ENCODE measurements at places on chromosomes 3 and 15. TPM values are rescaled to one million over a fixed set of nuclear protein-coding genes. Genes with fewer than 3 reads are reported as not detected.

Gene CHRD
- total RNA-seq = under 0.01 TPM

Gene ABCC5
- total RNA-seq = 8.4 TPM

Gene CCR3
- not detected for total RNA-seq

Gene SAMD7
- total RNA-seq = not detected

Gene IL12A
- total RNA-seq = 0.90 TPM

Gene IFT80
- 36.9 TPM for total RNA-seq

Gene SPTSSB
- total RNA-seq = not detected

Gene CILP
- total RNA-seq = not detected

Gene MEGF11
- not detected for total RNA-seq

Gene RSL24D1
- total RNA-seq = 89.2 TPM

Gene SERPINI2
- total RNA-seq = not detected

Gene PLXNA1
- total RNA-seq = 13.6 TPM

Gene LINGO1
- not detected for total RNA-seq

Gene UQCRC1
- 1,365 TPM for total RNA-seq

Gene GXYLT2
- 11.4 TPM for total RNA-seq

Gene TEX55
- total RNA-seq = not detected

Gene CTNNB1
- total RNA-seq = 1,677 TPM

Gene ENTPD3
- total RNA-seq = not detected

Gene PRKCD
- 3.3 TPM for total RNA-seq

Gene IRAK2
- 8.1 TPM for total RNA-seq

Gene IL17RD
- 0.72 TPM for total RNA-seq

Gene SKOR1
- not detected for total RNA-seq

Gene LIPH
- 0.36 TPM for total RNA-seq

Gene EPHA3
- total RNA-seq = 0.18 TPM

Gene FOXL2NB
- not detected for total RNA-seq

Gene CDCP1
- total RNA-seq = 2.5 TPM

Gene FGD5
- total RNA-seq = not detected

Gene C3orf38
- 16.7 TPM for total RNA-seq

Gene CORO2B
- 9.7 TPM for total RNA-seq

Gene MRAS
- 59.3 TPM for total RNA-seq

Gene PLA1A
- not detected for total RNA-seq

Gene LTK
- 0.18 TPM for total RNA-seq

Gene CCR2
- total RNA-seq = not detected

Gene GPR149
- not detected for total RNA-seq

Gene IMPG2
- 0.18 TPM for total RNA-seq

Gene GRK7
- total RNA-seq = not detected

Gene SLC24A5
- not detected for total RNA-seq

Gene C3orf20
- total RNA-seq = not detected

Gene ZBTB47
- 10.9 TPM for total RNA-seq

Gene SHC4
- total RNA-seq = 2.5 TPM

Gene LRTM1
- not detected for total RNA-seq

Gene THPO
- total RNA-seq = not detected

Gene GNAI2
- 867 TPM for total RNA-seq

Gene P2RY12
- not detected for total RNA-seq

Gene CSTA
- total RNA-seq = not detected

Gene GOLGA8J
- not detected for total RNA-seq

Gene CEP70
- total RNA-seq = 11.1 TPM

Gene ZNF502
- 5.7 TPM for total RNA-seq

Gene CEMIP
- total RNA-seq = 51.9 TPM

Gene RPL32
- total RNA-seq = 644 TPM

Gene SLC30A4
- 5.6 TPM for total RNA-seq

Gene SH3GL3
- not detected for total RNA-seq

Gene NRROS
- not detected for total RNA-seq

Gene TRH
- total RNA-seq = not detected

Gene USP13
- total RNA-seq = 18.1 TPM

Gene PLSCR2
- not detected for total RNA-seq

Gene NGLY1
- total RNA-seq = 14.9 TPM

Gene MOBP
- total RNA-seq = not detected

Gene ZNF639
- 50.5 TPM for total RNA-seq

Gene CCR8
- not detected for total RNA-seq

All from IMR-90 (cell line).